ENCODE measurements at places on chromosomes 5 and 9.

- DNase-seq, result no peak
These were observed 114.0 kb upstream of the ALDH1B1 start for GRCh38 chr9:38278457-38278856.

- no peak for DNase-seq
These were observed 33.9 kb downstream of the VLDLR start for GRCh38 chr9:2655411-2655901.

DNA sequence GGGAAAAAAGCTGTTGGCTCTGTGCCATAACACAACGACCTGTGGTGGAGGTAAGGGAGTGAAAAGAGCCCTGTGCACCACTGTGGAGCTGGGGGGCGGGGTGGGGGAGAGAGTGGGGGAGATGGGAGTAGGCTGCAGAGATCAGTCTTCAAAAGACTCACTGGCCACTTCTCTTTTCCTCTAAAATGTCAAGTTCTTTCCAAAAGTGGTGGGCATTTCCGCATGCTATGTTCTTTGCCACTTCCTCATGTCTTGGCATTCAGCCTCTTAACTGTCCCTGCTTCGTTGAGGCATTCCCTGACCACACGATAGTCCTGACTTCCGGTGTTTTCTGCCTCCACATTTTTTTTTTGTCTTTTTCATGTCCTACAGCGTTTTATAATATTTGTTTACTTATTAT is 2.4 kb upstream of the PPP2R2B start:
- DNase-seq, result no peak

DNA sequence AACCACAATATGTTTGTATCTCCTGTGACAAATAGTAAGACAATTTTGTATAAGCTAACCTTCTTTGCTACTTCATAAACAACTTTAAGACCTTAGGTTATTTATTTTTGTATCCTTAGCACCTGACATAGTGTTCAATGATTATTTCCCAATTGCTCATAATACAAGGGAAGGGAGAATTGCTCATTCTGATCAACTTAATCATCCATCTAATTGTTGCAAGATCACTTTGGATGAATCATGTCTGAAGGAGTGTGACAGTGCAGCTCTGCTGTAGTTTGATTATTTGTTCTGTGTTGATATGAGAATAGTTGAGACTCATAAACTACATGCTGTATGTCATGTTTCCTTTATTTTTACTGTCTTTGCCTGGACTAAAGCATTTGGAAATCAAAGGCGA is 721.3 kb upstream of the SEMA6A start:
- DNase-seq, result no peak

- no peak for DNase-seq
These were observed 112.4 kb downstream of the ISL1 start for GRCh38 chr5:51495672-51496071.

GRCh38 chr9:28332648-28333047 is 759.4 kb upstream of the C9orf72 start:
- no peak for DNase-seq

- no peak for DNase-seq
These were observed 812.9 kb upstream of the ZNF608 start for GRCh38 chr5:125559296-125559695.

GRCh38 chr9:94665613-94666012 is 26.3 kb upstream of the FBP1 start:
- DNase-seq, result no peak

- no peak for DNase-seq
These were observed 428 bp downstream of the EFNA5 start for GRCh38 chr5:107670087-107670931.

GRCh38 chr9:133333566-133333965 is 2.4 kb downstream of the SURF6 start:
- no peak for DNase-seq

GRCh38 chr5:137075163-137075970 is 423.8 kb downstream of the SPOCK1 start:
- DNase-seq, result no peak

GRCh38 chr5:94551858-94552257 is 66.5 kb downstream of the KIAA0825 start:
- no peak for DNase-seq

- no peak for DNase-seq
These were observed 78.3 kb downstream of the MAMDC2 start for GRCh38 chr9:70121818-70122436.

- DNase-seq, result no peak
These were observed 167.2 kb downstream of the C9orf152 start for GRCh38 chr9:110040788-110041187.

DNA sequence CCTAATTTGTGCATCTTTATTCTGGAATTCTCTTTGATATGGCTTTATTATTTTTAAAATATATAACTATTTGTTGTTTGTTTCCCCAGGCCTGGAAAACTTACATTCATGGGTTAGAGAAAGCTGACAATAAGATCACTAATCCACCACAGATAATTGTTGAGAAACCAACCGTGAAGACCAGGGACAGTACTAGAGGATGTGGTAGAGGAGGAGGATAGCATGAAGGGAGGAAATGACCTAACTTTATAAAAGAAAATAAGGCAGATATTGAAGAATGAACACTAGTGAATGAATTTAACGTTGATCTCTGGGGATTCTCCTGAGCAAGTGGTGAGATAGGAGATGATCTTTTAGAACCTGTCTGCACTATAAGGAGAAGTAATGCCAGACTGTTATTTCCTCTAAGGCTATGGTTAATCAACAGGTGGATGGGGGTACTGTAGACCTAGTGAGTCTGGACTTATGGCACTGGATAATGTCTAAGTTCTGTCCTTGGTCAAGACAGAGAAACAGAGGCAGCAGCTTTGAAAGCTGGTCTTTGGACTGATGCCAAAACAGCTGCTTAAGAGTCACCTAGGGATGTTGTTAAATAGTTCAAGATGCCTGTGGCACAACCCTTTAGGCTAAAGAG is 52.4 kb downstream of the NREP start:
- no peak for DNase-seq

DNA sequence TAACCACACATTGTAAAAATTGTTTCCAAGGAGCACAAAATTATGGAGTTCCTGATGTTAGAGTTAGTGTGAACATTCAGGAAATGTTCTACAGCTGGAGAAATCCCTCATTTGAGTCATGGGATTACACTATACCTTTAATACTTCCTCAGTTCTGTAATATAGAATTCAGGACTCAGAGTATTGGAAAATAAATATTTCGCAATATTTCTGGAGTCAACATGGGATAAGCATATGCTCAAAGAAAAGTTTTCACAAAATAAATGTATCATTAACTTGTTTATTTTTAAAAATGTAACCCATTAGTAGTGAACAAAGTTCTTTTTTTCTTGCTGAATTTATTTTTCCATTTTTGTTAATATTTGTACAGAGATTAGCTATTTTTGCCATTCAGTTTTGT is 8.6 kb downstream of the CYLC2 start:
- DNase-seq, result no peak

GRCh38 chr5:111494355-111494999 is 17.9 kb downstream of the STARD4 start:
- DNase-seq, result no peak

DNA sequence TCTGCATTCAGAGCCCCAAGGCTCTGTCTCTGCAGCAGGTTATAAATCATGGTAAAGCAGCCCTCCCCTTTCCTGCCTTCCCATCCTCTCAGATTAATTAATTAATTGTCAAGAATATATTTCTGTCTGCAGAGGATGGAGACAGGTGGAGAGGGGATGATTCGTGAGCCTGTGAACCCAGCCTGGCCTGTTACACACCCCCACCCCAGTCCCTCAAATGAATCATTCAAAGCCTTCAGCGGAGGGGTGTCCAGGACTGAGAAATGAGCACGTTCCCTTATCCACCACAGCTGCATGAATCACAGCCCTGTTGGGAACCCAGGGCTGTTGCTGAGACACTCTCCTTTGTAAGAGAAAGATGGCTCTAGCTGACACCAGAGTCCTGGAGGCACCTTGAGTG is 56.0 kb downstream of the NIPAL4 start:
- no peak for DNase-seq

GRCh38 chr5:110880413-110880812 is 141.6 kb downstream of the SLC25A46 start:
- no peak for DNase-seq

Measured in activated T-helper 1 cell treated with anti-CD3 and anti-CD28 coated beads, Interleukin-2, amount 50 U/mL, for 16 hours (primary cell).